Astrocyte of the cerebellum (primary cell): ENCODE measurements at places on chromosomes 4 and X.
A peak's percentile ranks its signal among the peaks of the same experiment; 100 is the strongest.

DNA sequence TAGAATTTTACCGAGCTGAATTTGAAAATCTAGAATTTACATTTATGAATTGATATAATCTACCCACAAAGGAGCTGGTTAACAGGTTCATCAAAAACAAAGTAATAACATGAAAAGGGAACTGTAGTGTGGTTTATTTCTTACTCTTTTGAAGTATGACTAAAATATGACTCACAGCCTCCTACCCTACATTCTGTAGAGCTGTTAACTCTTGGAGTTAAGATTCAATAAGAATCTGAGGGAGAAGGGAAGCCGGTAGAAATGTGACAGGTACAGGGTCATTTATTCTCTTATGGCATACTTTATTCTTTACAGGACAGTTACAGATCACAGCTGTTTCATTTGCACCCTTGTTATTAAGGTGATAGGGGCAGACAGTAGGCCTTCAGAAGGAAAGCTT, 132.2 kb upstream of the FAM47B start:
- DNase-seq = peak; percentile 6

DNA sequence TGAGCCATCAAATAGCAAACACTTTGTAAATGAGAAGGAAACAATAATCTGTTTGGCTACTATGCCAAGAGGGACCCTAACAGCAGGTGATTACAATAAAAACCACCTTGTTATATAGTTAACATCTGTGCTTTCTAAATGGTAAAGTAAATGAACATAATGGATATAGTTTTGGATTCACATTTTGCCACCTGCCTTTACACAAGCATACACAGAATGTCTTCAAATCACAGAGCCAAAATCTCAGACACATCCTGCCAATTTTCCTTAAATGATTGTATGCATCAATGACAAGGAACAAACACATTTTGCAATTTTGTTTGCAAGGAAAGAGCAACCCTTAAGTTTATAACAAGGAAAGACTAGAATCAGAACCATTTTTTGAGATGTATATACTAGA, 334.2 kb downstream of the FSTL5 start:
- no peak for DNase-seq

DNA sequence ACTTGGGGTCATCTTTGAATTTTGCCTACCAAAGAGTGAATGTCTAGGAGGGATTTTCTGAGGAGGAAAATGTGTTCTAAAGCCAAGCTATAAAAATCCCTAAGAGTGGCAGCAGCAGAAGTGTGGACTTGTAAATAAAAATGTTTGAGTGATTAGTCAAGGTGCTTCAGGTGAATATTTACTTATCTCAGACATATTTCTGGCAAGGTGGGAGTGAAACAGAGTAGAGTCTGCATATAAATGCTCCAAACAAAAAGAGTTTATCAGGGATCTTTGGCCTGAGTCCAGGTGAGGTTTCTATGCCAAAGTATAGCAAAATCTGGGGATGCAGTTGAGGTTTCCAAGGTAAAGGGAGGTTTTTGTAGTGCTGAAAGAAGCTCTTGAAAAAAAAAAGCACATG, 19.7 kb downstream of the CYSLTR1 start:
- DNase-seq = no peak

- DNase-seq = no peak
Measured at GRCh38 chrX:12974305-12974795, 560 bp upstream of the TMSB4X start.

DNA sequence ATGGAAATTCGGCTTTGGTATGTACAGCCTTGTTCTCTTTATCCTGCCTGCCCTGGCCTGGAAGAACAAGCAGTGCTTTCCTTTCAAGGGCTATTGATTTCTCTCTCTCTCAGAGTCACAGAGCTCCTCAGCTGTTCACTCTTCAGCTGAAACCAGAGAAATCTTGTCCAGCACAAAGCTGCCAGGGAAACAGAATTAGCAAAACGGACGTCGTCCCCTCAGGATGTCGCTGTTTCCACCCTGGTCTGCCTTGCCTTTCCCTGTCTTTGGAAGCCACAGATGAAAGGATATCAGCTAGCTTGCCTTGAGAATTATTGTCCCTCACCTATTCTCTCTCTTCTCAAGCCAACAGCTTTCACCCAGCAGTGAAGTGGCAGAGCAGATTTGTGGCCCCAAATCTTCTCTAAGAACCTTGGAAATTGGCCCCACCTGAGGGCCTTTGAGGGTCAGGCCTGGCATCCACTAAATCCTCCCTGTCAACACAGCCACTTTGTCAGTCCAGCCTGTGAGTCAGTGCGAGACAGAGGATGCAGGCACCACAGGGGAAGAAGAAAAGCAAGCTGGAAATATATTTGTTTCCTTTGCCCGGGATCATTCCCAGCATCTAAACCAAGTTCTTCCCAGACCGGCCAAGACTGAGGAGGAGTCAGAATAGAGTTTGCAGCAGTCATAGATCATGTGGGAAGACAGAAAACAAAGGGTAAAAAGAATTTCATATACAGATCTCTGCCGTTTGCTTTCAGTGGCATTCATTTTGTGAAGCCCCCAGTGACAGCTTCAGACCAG, 63.8 kb upstream of the MTM1 start:
- no peak for DNase-seq

DNA sequence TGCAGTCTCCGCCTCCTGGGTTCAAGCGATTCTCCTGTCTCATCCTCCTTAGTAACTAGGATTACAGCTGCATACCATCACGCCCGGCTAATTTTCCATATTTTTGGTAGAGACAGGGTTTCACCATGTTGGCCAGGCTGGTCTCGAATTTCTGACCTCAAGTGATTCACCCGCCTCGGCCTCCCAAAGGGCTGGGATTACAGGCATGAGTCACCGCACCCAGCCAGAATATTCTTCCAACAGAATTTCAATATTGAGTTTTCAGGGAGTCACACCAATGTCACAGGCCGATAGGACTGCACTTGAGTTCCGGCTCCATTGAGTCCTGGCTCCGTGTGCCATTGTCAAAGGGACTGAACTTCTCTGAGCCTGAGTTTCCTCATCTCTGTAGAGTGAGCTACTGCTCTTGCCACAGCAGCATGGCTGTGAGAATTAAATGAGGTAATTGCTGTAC, 82.9 kb downstream of the CLCN4 start:
- DNase-seq = no peak

- DNase-seq = no peak
Measured at GRCh38 chrX:69238114-69238886, 73.0 kb upstream of the PJA1 start.

- peak; percentile 27 for DNase-seq
Measured at GRCh38 chr4:112075129-112075753, 70.0 kb upstream of the FAM241A start.

DNA sequence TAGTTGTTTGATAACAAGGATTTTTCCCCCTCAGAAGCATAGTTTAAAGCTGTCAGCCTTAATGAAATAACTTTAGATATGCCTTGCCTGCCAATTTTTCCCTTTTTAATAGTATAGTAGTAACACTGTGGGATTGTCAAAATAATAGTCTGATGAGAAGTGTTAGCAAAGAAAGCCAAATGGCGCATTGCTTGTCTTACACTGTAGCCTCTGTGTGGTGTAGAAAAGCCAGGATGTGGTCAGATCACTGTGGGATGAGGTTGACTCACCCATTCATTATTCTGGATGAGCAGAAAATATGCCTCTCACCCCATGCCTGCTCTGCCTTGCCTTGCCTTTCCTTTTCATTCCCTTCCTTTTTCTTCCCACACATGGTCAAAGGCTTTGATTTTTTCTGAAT, 257.8 kb upstream of the NRK start:
- DNase-seq = peak; percentile 89

GRCh38 chrX:63993936-63994335, 208.9 kb upstream of the ARHGEF9 start:
- no peak for DNase-seq

GRCh38 chr4:17055788-17056187, 157.3 kb upstream of the LDB2 start:
- no peak for DNase-seq

- no peak for DNase-seq
Measured at GRCh38 chr4:113513382-113513781, 248.2 kb downstream of the CAMK2D start.

GRCh38 chr4:20151436-20151835, 100.3 kb upstream of the SLIT2 start:
- DNase-seq = no peak

- DNase-seq = peak; percentile 6
Measured at GRCh38 chrX:114675365-114675764, 91.5 kb downstream of the HTR2C start.

- DNase-seq = peak; percentile 40
Measured at GRCh38 chr4:21802406-21802805, 146.2 kb downstream of the KCNIP4 start.

DNA sequence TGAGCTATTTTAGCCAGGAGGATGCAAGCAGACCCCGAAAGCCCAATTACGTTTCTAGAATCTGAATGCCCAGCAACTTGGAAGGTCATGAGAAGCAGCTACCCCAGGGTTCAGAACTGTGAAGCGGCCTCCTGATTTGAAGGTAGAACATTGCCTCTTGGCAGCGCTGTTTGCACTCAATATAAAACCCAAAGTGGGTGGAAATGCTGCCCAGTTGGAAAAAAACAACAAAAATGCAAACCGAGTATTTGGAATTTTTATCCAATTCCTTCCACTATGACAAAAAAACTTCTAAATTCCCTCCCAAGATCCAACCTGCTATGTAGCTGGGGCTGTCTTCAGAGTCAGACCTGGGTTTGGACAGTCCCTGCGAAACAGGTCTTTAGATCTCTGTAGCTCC, 103.3 kb upstream of the RBPJ start:
- no peak for DNase-seq

- no peak for DNase-seq
Measured at GRCh38 chr4:189090174-189090814, 850.4 kb upstream of the FRG1 start.

DNA sequence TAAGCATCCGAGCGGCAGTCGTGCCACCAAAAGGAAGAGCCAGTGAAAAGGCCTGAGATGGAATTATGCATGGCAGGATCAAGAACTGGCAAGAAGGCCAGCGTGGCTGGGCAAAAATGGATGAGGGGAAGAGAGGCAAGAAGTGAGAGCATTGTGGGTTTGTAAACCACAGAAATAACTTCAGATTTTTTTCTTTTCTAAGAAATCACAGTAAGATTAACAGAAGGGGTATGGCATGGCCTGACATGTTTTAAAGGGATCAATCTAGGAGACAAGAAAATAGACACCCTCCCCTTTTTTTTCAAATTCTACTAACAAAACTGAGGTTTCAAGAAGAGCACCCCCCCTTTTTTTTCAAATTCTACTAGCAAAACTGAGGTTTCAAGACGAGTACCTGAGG, 82.5 kb downstream of the BMP3 start:
- DNase-seq = no peak

DNA sequence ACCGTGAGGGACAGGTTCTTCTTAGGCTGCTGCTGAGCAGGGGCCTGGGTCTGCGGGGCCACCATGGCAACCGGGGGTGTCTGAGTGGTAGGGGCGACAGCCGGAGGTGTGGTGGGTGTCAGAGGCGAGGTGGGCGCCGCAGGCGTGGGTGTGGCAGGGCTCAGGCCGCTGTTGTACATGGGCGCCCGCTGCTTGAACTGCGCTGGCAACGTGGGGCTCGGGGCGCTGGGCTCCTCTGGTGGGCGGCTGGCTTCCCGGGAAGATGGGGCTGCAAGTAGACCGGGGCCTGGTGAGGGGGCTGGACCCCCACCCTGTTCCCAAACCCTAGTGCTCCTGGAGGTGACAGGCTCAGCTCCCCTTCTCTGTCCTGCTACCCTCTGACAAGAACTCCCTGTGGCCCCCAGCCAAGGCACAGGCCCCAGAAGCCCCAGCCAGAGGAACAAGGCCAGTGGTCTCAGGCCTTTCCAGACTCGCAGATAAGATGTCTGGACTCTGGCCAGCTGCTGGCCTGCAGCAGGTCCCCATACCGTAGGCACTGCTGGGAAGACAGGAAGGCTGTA, 24.8 kb downstream of the NELFA start:
- DNase-seq = no peak

DNA sequence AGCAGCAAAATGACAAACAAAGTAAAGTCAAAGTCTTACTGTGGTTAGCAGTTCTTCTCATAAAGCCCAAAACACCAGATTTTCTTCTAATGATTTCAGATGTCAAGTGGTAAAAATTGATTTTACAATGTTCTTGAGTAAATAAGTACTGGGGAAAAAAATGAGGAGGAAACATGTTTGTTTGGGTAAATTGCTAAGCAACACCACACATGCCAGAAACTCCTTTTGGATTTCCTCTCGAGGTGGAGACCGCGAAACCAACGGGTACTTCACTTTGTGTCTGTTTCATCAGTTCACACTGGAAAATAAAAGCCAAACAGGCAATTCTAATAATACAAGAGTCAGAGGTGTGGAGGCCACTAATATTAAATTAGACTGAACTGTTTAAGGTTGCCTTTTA, 4.6 kb upstream of the PKD2 start:
- DNase-seq = no peak

GRCh38 chr4:114015444-114015899, 36.0 kb upstream of the ARSJ start:
- DNase-seq = peak; percentile 99

GRCh38 chr4:99207911-99208718, 10.9 kb downstream of the ADH6 start:
- DNase-seq = no peak

DNA sequence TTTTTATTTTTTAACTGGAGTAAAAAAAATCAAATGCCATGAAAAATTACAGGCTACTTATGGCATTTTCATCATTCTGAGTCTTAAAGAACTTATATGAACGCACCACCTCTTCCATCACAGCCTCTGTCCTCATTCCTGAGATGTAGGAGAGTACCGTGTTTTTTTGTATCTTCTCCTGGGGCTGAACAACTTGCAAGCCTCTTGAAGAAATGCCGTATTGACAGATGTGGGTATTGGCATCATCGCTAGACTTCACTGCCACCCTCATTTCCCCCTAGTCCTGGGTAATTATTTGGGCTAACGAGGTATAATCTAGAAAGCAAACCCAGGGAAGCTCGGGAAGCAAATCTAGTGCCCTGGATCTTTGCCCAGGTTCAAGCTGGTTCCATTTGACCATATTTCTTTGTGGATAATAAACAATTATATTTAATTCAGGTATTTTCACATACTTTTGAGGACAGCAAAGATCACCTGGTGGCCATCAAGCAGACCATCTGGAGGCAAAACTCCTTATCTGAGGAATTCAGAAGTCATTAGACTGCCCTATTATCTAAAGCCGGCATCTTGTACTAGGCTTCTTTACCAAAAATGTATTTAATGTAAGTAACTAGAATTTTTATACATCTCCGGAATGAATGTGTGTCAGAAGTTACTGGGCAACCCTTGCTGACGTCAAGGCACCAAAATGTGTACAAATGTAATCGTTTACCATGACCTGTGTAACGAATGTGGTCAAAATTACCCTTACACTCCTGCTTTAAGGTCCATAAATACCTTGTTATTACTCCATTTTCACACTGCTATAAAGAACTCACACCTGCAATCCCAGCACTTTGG, 55.9 kb upstream of the WDR19 start:
- DNase-seq = no peak

DNA sequence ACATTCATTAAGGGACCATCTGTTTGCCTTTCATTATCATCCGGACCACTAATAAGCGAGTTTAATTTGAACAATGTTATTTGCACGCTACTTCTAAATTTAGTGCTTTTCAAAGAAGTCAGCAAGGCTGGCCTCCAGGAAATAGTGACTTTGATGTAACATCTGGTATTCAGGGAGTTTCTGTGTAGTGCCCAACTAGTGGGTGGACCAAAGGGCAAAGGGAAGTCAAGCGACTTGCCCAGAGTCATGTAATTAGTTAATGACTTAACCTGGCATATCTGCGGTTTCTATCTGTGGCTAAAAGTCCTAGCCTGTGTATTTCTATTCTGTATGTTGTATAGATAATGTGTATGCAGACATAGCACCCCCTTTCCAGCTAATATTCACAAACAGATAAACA, 56.3 kb upstream of the LCORL start:
- DNase-seq = no peak

- no peak for DNase-seq
Measured at GRCh38 chr4:129246910-129247461, 151.0 kb downstream of the C4orf33 start.

GRCh38 chr4:53702334-53703266, 111.3 kb upstream of the LNX1 start:
- DNase-seq = no peak
